C1 segment of cervical spinal cord (tissue), 14 donors: ENCODE measurements at places on chromosomes 1 and 21.

DNA sequence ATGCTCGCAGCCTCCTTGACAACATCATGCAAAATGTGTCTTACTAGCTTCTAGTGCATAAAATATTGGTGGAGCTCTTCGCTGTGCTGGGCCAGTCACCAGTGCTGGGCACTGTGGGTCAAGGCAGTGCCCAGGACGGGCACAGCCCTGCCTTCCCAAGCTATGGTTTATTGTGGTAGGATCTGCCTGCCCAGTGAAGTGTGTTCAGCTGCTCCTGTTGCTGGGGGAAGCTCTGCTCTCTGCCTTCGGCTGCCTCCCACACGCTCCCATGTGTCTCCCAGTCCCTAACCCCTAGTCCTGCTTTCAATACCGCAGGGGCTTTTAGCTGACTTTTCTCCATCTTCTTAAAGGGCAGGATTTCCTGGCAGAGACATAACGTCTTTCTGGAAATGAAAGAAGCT is 15.7 kb downstream of the EPHX1 start:
- DNase-seq = no peak

DNA sequence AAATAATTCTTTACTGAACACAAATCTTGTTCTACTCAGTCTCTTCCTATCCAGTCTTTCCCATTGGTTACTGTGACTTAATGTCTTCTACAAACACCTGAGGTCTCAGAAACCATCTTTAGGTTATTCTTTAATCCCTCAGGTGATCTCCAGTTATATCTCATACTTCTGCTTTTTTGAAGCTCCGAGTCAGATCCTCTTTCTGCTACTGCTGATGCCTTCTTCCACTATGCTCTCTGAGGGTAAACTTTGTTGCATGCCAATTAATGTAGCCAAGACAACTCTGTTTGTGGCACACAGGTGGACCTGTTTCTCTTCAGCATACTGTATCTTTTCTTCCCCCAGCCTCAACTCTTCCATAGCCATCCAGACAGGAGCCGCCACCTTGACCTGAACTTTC is 3.1 kb upstream of the APCS start:
- no peak for DNase-seq

DNA sequence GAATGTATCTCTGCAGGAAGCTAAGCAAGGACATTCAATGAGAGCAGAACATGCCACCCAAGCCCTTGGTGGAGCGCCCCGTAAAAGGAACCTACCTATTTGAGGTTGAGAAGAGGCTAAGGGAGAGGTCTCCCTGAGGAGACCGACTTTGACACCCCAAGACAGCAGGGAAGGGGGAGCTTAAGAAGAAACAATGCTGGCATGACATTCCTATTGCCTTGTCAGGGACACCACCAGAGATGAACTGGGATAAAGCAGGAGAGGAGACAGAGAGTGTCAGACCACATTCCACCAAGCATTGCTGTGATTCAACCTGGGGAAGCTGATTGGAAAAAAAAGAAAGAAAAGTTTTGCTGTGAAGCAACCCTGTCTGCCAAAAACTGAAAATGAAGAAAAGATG is 13.3 kb upstream of the S100A2 start:
- DNase-seq = no peak

GRCh38 chr1:29974316-29974724 is 738.0 kb downstream of the PTPRU start:
- DNase-seq = no peak

DNA sequence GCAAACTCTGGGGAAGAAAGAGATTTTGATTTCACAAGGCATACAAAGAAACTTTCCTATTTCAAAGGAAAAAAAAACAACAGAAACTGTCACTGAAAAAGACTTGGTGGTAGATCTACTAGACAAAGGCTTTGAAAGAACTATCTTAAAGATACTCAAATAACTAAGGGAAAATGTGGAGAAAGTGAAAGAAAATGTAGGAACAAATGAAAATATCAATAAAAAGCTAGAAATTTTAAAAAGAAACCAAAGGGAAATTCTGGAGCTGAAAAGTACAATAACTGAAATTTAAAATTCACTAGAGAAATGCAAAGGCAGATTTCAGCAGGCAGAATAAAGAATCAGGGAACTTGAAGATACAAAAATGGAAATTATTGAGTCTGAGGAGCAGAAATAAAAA is 6.2 kb downstream of the COL6A2 start:
- DNase-seq = no peak

DNA sequence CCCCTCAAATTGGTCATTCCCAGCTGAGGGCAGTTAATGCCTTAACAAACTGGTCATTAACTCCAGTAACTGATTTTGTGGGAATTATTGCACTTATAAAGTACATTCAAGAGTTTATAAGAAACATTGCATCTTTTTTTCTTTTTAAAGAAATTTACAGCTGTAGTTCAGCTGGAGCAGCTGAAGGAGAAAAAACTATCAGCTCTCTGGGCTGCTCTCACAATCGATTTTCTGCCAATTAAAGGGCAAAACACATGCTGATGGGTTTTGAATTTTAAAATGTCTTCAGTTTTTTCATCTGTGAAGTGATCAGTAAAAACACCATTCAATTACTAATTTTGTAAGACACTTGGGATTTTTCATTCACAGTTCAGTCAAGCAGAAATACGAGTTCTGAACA is 74.7 kb downstream of the KIFAP3 start:
- no peak for DNase-seq

GRCh38 chr1:56501888-56502287 is 77.5 kb downstream of the PLPP3 start:
- DNase-seq = no peak

GRCh38 chr1:227234998-227235405 is 83.3 kb downstream of the CDC42BPA start:
- DNase-seq = no peak

- no peak for DNase-seq
Observed at GRCh38 chr1:62237361-62237760, 42.7 kb downstream of the L1TD1 start.

GRCh38 chr21:45168522-45168921 is 94.1 kb downstream of the ADARB1 start:
- no peak for DNase-seq

DNA sequence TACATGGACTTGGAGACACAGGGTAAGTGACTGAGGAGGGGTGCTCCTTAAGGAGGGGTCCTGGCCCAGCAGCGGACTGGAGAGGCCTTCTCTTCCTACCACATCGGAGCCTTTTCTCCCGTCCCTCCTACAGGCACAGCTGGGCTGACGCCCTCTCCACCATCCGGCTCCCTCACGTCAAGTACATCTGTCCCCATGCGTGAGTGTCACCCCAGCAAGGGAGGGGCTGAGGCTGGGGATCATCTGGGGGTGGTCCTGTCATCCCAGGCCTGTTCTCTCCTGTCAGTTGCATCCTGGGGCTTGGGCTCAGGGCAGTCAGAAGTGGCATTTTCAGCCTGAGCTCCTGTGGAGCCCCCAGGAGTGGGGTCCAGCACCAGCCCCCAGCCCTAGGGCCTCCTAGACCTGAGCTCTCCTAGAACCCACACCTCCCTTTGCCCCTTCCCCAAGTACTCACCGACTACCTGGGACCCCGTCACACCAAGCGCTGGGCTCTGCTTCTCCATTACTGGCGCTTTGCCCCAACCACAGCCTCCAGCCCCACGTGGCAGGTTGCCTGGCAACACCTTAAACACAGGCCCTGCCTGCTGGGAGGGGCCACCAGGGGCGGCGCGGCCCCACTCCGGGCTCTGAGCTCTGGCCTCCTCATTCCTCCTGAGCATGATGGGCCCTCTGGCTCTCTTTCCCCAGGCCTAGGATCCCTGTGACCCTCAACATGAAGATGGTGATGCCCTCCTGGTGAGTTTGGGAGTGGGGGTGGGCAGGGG is 2.3 kb downstream of the LYPLA2 start:
- DNase-seq = no peak

DNA sequence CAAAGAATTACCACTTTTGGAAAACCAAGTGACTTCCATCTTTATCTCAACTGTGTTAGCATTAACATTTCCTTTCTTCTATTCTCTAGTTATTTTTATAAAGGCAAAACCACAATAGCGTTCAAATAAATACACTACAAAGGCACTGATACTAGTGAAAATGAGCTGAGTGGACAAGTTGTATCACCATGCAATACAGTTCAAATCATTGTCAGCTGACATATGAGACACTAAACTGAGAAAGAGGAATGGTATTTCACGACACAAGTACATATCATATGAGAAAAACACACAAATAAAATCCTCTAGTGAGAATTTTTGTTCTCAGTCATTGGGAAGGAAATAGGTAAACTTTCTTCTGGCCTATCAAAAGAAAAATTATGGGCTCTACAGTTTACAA is 26.2 kb downstream of the ENAH start:
- DNase-seq = no peak

- DNase-seq = no peak
Observed at GRCh38 chr1:100769323-100769722, 49.8 kb downstream of the VCAM1 start.

- DNase-seq = no peak
Observed at GRCh38 chr1:75092141-75092540, 42.0 kb upstream of the LHX8 start.
